ENCODE measurements at places on chromosomes 11 and 22.

DNA sequence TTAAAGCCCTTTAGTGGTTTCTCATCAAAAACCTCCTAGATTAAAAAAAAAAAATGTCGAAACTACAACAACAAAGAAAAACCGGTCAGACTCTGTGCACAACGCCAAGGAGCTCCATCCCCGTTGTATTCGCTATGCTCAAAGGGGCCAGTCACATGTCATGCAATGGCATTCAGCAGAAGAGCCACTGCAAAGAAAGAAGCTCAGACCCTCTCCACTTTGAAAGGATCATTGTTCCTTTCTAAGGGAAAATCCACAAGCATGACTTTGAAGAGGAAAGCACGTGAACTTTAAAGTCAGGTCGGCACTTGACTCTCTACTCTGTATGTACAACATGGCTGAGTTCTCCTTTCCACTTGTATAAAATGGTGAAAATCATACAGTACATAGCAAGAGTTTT is 655.6 kb downstream of the ETS1 start:
- DNase-seq = no peak

- no peak for DNase-seq
Observed at GRCh38 chr11:45258982-45259530, 27.1 kb downstream of the SYT13 start.

- DNase-seq = no peak
Observed at GRCh38 chr22:36912694-36913426, 568 bp upstream of the CSF2RB start.

DNA sequence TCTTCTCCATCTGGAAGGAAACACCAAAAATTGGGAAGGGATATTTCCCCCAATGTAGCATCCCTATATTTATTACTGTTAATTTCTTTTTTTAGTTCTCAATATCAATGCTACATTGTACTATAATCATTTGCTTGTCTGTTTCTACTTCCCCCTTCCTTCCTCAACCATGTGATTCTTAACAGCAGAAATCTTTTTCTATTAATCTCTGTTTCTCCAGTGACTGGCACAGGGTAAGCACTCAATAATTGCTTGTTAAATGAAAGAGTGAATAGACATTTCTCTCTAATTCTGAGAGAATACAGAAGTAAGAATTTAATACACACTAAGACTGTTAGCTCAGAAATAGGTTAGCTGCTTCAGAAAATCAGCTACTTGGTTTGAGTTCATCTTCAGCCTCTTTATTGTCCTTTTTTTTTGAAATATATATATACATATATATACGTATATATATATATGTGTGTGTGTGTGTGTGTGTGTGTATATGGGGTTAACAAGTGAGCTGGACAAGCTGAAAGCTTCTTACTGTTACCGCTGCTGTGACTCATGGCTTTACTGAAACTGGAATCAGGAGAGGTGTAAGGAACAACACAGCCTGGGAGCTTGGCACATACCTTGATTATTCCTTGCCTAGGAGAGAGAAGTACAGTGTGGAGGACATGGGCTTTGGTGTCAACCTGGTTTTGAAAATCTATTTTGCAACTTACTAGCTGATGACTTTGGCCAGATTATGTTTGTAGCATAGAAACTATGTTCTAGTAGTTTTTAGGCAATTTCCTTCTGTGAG is 26.2 kb upstream of the PDE3B start:
- DNase-seq = no peak

DNA sequence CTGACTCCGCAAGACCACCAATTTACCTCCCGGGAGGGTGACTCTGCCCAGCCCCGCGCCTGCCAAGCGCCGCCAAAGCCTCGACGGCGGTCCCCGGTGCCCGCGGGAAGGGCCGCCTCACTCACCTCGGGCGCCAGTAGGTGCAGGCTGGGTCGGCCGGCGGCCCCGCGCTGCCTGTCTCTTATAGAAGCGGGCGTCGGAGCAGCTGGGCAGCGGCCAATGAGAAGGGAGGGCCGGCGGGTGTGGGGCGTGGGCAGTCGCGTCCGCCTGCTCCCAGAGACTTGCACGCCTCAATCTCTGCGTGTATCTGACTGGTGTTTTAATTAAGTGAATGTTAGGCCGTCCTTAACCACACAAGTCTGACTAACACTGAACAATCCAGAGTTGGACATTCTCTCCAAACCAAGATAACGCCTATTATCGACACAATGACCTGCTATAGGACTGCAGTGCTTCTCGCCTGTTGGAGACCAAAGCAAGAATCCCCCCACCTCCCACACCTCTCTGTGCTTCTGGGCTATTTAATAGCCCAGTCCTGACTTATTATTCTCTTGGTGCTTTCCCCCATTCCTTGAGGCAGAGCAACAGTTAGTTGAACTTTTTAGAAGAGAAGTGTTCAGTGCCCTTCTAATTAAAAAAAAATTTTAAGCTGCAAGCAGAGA is at the start of gene TPH1:
TPH1 (minus strand) TSS at position 154 of the 662 bp plus-strand sequence. CDS start 5,507 bp downstream, outside the sequence.
- peak; percentile 22 for DNase-seq

- DNase-seq = no peak
Observed at GRCh38 chr11:47869544-47870393, 21.6 kb upstream of the NUP160 start.

DNA sequence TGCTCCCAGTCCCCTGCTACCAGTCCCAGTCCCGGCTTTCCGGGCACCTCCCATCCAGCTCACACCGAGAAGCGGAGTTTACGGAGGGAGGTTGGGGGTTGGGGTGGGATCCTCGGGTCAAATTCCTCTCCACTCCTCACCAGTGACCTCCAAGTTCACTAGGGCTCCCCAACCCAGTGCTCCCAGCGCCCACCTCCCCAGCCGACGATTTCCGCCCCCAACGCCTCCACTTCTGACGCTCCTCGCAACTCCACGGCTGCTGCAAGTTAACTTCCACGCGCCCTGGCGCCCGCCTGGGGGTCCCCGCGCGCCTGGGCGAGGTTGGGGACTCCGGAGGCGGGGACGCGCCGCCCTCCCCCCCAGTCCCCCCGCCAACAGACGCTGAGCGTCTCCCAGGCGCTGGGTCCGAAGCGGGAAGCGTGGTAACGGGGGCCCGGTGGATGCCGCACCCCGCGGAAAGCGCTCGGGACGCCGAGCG is 526 bp downstream of the TPST2 start:
- peak; percentile 73 for DNase-seq

DNA sequence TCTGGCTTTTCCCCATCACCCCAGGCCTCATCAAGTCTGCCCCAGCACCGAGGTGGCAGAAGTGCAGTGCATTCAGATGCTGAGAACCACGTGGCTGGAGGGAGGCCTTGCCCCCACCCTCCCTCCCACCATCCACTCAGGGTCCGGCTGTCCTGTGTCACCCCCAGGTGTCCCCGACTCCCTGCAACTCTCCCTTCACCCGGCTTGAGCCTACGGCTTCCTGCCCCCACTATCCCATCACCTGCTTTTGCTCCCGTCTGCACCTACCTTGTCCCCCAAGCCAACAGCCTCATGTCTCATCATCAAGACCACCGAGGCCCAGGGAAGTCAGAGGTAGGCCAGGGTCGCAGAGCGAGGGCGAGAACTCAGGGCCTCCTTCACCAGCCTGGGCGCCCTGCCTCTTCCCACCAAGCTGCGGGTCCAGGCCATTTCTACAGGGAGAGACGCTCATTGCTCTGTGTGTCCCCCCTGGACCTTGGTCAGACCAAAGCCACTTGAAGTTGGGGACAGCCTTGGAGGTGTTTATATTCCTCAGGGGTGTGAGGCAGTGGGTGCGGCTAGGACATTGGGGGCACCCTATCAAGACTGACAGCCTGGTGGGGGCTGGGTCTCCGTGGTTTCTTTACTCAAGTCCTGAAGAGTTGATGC is 66.2 kb upstream of the CCND1 start:
- DNase-seq = no peak

- no peak for DNase-seq
Observed at GRCh38 chr11:114802878-114803277, 124.6 kb downstream of the NXPE2 start.

GRCh38 chr22:38313384-38313955 is 3.8 kb downstream of the CSNK1E start:
- DNase-seq = no peak

GRCh38 chr11:82814379-82814778 is 80.7 kb upstream of the FAM181B start:
- no peak for DNase-seq

- DNase-seq = no peak
Observed at GRCh38 chr11:29957431-29957830, 59.4 kb downstream of the KCNA4 start.

DNA sequence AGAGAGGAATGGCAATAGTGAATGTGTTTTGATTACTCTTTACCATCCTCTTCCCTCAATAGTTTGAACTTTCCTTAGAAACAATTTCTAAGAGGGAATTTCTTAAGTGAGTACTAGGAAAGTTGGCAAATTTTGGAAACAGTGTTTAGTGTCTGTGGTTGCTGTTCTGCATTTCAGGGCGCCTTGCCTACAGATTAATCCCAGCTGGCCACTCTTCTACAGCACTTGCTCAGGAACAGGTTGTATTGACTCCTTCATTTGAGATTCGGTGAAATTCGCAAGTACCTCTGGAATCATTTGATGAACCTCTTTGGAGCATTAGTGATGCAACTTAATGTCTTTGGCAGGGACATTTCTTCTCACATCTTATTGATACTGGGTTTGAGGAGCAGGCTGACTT is 28.3 kb downstream of the JAM3 start:
- no peak for DNase-seq

- peak; percentile 38 for DNase-seq
Observed at GRCh38 chr22:28112548-28113043, 193.5 kb upstream of the PITPNB start.

All from erythroblast (primary cell).